ENCODE measurements at places on chromosomes 2 and 18. TPM values are rescaled to one million over a fixed set of nuclear protein-coding genes. Genes with fewer than 3 reads are reported as not detected.

- DNase-seq, result no peak
Measured at GRCh38 chr2:121890041-121890440, 134.6 kb downstream of the TSN start.

DNA sequence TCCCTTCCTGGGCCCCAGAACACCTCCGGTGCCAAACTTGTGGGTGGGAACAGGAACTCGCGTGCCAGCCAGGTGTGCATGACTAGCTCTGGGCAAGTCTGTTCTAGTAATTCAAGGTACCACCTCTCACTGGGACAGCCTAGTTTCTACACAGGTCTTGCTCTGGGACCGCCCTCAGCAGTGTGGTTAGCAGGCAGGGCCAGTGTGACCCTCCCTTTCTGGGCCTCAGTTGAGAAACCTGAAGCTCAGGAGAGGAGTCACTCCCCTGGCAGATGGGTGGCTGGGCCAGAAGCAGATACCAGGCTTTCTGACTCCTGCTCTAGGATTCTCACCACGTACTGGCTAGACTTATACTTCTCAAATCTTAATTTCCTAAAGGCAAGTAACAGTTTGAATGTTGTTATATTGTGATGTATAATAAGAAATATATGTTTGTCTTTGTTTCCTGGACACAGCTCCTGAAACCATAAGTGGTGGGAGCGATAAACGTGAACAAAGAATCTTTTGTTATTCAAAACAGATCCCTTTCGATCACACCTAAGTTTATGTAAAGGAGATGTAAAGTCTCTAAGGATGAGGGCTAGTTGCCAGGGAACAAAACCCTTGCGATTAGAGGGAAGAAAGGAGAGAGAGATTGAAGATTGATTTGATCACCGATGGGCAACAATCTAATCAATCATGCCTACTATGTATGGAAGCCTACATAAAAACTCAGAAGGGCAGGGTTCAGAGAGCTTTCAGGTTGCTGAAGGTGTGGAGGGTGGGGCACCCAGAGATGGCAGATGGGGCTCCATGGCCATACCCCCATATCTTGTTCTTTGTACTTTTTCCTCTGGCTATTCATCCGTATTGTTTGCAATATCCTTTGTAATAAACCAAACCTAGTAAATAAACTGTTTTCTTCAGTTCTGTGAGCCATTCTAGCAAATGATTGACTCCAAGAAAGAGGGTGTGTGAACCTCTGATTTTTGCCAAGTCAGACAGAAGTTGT is 952 bp upstream of the UGT1A6 start:
- no peak for DNase-seq

The SCYGR5 gene
- not detected for total RNA-seq

DNA sequence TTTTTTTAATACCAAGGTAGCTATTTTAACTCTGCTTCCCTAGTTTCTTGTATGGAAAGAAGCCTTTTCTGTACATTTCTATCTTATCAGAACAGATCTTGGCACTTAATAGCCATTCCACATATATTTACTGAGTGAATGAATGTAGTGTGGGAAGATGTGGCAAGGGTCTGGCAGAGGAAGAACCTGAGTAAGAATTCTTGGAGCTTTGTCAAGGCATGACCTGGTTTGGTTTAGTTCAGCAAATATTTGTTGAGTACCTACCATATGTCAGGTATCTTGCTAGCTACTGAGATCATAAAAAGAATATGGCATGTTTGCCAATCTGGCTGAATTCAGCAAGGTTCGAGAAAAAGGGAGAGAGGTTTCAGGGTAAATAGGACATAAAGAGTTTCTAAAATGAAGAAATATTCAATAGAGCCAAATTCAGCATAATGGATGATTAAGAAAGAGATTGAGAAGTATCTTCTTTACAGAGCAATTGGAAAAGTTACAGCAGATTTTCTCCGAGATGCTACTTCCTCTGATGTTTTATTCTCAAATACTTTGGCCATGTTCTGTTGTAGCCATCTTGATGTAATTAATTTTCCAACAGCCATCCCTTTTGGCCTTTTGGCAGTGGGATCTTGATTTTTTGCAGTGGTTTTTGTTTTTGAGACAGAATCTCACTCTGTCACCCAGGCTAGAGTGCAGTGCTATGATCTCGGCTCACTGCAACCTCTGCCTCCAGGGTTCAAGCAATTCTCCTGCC is 21.7 kb upstream of the MEP1B start:
- DNase-seq, result no peak

DNA sequence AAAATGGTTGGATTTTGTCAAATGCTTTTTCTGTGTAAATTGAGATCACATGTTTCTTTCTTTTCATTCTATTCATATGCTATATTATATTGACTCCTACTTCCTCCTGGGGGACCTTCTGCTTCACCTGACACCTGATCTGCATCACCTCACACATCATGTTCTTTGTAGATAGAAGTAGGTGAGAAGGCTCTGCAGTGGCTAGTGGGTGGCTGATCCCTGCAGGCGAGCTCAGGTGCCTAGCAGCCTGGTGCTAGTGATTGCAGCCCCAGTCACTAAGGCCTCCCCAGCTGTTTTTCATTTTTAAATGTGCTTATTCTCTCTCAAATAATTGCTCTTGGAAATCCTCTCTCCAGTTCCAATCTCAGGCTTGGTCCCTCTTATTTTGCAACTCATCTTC is 33.6 kb downstream of the MC4R start:
- no peak for DNase-seq

DNA sequence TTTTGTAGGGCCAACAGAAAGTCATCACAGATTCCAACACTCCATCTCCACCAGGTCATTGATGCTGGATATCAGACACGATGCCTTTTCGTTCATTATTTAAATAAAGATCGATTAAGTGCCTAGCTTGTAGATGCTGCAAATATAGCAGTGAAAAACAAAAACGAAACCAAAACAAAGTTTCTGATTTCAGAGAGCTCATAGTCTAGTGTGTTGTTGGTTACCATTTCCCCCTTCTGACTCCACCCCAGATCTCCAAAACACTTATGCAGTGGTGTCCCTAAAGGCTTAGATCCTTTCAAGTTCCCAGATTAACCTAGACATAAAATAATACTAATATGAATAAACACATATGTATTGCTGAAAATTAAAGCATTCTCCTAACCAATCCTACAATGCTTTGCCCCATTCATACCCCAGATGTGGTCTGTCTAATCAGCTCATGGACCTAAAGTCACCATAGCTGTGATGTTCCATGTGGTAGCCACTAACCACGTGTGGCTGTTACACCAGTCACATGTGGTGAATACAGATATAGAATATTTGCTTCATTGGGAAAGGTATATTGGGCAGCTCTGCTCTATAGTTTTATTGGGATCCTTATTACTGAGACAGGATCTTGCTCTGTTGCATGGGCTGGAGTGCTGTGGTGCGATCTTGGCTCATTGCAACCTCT is 787.2 kb downstream of the TDRD15 start:
- DNase-seq, result no peak

DNA sequence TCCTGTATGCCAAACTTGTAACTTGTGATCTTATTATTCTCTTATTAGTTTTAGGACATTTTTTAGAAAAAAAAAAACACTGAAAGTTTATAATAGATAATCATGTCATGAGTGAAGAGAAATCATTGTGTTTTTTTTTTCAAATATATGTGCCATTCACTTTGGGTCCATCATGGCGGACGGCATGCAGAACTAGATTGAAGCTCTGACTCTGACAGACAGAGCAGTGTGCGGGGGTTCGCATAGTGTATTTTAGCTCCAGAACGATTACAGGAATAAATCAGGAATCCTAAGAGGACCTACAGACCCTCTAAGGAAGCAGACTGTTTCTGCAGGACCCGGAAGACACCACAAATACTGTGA is 484.4 kb upstream of the REG3G start:
- DNase-seq, result no peak

DNA sequence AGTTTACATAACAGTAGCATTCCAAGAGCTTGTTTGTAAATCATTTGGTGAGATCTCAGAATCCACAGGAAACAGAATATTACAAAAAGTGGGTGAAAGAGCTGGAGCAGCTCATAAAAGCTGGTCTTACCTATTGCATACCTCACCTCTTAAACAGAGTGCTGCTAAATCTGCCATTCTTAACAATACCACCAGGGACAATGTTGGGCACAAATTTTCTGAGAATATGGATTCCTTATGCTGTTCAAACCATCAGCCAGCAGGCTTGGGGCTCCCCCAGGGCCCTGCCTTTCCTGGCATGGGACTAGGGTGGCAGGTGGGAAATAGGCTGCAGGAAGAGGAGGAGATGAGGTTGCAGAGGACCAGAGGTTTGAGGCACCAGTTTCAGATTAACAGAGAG is 55.6 kb downstream of the TGFA start:
- no peak for DNase-seq

All from natural killer cell (primary cell).